Fibroblast of mammary gland (primary cell): ENCODE measurements at places on chromosomes 3 and 15.

DNA sequence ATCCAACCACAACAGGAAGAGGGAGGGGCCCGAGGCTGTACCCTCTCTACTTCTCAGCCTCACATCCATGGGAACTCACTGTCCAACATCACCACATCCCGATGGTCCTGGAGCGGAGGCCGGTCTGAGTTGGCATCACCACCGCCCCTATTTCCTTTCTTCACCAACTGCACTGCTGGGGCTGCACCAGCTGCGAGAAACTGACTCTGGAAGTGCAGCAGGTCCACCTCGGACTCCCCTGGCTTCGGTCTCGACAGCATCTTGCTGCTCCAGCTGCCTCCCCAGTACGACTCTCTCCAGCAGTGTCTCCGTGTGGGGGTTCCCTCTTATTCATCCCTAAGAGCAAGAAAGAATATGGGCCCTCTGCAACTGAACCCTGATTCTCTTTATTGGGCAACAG, 7.2 kb downstream of the RPAP1 start:
- no peak for DNase-seq

DNA sequence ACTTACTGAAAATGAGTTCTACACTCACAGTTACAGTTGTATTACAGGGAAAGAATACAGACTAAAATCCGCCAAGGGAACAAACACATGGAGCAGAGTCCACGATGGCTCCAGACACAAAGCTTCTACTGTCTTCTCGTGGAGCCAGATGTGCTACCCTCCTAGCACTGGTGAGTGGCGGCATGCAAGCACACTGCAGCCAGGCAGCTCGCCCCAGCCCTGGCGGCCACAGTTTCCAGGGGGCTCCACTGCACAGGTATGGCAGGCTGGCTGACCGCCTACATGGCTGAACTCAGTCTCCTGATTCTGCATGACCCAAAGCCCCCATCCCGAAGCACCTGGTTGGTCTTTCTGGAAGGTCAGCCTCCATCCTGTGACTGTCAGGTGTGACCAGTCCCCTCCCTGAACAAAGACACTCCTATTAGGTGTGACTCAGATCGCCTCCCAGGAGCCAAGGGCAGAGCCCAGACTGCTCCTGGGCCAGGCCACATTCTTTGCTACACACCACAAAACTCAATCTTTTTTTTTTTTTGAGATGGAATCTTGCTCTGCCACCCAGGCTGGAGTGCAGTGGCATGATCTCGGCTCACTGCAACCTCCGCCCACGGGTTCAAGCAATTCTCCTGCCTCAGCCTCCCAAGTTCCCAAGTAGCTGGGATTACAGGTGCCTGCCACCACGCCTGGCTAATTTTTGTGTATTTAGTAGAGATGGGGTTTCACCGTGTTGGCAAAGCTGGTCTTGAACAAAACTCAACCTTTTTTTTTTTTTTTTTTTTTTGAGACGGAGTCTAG, 51.5 kb downstream of the CFAP92 start:
- no peak for DNase-seq

DNA sequence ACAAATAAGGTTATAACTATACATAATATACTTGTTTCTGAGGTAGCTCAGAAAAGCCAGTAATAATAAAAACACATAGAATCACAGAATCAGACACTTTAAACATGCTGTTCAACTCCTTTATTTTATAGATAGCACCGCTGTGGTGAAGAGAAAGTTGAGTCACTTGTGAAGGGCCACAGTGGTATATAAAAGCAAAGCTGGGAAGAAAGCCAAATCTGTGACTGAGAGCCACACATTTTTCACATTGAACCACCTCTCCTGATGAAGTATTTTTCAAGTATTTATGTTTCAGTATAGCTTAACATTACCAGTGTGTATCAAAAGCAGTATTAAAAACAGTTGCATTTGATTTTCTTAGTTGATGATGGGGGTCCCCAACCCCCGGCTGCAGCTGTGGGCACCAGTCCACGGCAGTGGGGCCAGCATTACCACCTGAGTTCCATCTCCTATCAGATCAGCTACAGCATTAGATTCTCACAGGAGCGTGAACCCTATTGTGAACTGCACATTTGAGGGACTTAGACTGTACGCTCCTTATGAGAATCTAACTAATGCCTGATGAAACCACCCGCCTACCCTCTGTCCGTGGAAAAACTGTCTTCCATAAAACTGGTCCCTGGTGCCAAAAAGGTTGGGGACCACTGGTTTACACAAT, 46.2 kb downstream of the TBL1XR1 start:
- DNase-seq, result peak; percentile 86

GRCh38 chr15:82114660-82115059, 68.8 kb upstream of the MEX3B start:
- no peak for DNase-seq

DNA sequence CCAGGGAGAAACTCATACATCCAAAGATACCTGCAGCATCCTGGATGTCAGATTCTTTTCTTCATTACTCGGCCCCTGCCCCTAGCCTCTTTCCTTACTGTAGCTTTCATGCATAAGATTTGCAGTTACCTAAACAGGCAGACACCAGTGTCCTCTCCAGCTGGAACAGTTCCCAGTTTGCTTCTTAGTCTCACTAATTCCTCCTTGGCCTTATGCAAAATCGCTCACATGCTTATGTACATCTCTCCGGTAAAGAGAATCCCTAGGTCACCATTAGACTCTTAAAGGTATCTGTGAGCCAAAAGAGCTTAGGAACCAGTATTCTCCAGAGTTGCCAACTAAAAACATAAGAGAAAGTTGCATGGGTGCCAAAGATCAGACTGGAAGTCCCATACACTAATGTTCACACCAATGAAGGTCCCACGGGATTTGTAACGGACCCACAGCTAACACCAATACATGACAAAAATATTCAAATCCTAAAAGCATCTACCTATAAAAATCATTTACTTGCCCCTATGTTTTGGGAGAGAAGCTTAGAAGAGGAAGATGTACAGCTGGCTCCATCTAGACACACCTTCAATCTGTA, 66.6 kb downstream of the CBLB start:
- peak; percentile 42 for DNase-seq

GRCh38 chr3:17664923-17665322, 77.5 kb downstream of the TBC1D5 start:
- no peak for DNase-seq

GRCh38 chr3:17643691-17644090, 98.7 kb downstream of the TBC1D5 start:
- peak; percentile 53 for DNase-seq

DNA sequence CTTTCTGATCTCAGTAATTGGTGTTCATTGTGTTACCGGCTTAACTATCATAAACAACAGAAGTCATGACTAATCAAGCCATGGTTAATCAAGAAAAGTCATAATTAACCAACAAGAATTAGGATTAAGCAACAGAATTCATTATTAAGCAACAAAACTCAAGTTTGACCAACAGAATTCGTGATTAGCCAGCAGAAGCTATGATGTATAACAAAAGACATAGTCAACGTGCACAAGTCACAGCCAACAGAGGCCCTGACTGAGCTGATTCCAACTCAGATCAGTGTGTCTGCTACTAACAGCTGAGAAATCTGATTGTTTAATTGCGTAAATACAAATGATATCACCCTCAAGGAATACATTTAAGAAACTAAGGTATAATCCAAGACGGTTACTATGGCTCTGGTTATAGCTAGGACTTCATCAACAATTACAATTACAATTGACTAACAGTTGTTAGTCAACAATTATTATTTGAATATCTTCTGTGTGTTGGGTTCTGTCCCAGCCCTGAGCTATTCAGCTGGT, 67.7 kb downstream of the RARB start:
- peak; percentile 10 for DNase-seq

GRCh38 chr3:117962750-117963149, 1071.9 kb downstream of the IGSF11 start:
- peak; percentile 39 for DNase-seq
